ENCODE measurements at places on chromosomes 16 and 17.

- no peak for DNase-seq
Measured at GRCh38 chr17:51188271-51188833, 22.1 kb downstream of the NME2 start.

- DNase-seq = no peak
Measured at GRCh38 chr17:35895636-35896587, 15.8 kb upstream of the CCL5 start.

DNA sequence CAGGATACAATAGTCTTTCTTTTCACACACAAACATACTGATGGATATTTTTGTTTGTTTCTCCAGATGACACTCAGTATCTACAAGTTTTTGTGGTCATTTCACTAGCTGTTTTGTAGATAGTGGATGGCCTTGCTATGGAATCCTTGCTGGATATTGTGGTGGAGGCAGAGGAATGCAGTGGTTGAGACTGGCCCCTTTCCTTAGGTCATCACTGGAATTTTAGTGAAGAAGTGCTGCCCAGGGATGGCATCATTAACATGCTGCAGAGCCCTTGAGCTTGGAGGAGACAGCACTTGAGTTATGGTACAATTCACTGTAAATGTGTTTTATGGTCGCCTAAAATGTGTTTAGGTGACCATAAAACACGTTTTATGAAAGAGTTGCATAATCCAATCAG lies 455.9 kb upstream of the HSBP1 start:
- no peak for DNase-seq

DNA sequence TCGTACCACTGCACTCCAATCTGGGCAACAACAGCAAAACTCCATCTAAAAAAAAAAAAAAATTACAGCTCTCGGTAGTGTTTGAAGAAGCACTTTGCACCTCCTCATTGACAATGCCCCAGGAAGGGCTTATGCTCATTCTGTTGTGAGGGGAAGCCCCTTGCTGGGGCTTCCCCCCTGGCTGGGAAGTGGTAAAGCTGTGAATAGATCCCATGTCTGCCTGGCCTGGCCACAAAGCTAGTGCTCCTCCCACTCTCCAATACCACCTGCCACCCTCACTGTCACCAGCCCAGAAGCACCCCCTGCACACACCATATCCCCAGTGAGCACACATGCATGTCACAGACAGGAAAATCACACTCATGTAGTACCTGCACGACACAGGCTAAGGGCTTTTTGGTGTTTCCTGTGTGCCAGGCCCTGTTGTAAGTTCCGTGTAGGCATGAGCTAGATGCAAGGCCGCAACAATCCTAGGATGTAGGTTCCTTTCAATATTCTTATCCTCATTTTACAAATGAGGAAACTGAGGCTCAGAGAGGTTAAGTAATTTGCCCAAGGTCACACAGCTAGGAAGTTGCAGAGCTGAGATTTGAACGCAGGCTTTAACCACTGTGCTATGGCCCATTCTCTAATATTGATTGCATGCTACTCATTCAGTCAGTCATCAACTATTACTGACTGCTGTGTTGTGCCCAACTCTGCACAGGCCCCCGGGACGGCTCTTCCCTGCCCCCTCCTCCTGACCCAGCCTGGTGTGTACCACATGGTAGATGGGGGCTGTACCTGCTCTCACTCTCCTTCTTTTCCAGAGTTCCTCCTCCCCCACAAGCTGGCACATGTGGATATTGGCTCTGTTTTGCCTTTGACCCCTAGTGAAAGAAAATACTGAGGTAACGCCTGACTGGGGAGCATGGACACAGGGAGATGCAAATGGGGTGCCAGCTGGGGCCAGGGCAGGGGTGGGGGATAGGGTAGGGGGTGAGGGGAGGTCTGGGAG lies 11.9 kb upstream of the COL1A1 start:
- no peak for DNase-seq

GRCh38 chr17:56624309-56624708 lies 30.8 kb downstream of the NOG start:
- no peak for DNase-seq

DNA sequence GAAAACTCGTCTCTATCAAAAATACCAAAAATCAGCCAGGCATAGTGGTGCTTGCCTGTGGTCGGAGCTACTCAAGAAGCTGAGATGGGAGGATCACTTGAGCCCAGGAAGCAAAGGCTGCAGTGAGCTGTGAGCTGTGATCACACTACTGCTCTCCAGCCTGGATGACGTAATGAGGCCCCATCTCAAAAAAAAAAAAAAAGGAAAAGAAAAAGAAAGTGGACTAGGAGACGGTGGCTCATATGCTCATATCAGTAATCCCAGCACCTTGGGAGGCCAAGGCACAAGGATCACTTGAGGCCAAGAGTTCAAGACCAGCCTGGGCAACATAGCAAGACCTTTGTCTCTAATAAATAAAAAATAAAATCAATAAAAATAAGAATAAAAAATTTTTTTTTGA lies 8.8 kb upstream of the SUMO2 start:
- DNase-seq = no peak

- no peak for DNase-seq
Measured at GRCh38 chr17:3546521-3546920, 11.1 kb downstream of the TRPV3 start.

DNA sequence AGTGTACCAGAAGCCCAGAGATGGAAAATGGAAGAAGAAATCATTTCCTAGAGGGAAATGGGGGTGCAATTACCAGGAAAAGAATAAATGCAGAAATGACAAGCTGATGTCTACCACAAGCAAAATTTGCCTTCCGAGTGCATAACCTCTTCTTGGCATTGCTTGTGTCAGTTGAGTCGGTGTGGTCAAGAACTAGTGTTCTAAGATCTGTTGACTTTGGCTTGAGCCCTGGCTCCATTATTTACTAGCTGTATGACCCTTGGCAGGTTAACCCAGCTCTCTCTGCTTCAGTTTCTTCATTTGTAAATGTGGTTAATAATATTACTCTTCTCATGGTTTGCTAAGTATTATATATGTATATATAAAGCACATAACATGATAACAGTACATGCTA lies 273.0 kb upstream of the IRX5 start:
- no peak for DNase-seq

- DNase-seq = no peak
Measured at GRCh38 chr17:67686241-67686640, 31.5 kb upstream of the NOL11 start.

- no peak for DNase-seq
Measured at GRCh38 chr17:76909971-76910760, 42.0 kb downstream of the MGAT5B start.

DNA sequence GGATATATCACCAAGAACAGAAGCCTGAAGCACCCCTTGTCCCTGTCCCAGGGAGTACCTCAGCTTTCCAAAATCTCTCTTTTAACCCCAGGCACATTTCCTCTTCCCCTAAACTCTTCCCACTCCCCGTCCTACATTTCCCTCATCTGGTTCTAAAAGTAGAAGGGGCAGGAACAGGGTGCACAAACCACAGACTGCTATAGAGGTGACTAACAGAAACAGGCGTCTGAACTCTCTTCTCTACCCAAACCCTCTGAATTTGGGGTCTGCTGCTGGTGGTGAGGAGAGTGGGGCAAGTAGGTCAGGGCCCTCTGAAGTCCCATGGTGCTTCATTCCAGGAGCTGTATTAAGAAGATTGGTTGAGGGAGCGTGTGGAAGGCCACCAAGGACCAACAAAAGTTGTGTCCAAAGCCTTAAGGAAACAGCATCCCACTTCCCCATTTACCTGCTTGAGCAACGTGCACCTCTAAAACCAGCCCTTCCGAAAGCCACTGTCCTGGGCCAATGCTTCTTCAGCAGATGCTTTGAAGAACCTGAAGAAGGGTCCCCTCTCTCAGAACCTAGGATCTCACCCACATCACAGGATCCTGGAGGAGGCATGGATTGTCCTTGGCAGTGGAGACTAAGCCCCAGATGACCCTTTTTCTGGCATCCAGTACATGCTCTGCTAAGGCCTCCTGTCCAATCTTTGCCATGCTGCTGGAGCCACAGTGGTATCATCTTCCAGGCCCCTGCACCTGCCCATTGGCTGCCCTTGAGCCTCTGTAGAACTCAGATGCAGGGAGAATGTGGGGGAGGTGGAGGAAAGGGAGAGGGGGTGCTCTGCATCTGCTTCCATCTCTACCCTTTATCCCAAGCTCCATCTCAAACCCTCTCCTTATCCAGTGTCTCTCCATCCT lies 5.7 kb upstream of the NR1D1 start:
- no peak for DNase-seq

DNA sequence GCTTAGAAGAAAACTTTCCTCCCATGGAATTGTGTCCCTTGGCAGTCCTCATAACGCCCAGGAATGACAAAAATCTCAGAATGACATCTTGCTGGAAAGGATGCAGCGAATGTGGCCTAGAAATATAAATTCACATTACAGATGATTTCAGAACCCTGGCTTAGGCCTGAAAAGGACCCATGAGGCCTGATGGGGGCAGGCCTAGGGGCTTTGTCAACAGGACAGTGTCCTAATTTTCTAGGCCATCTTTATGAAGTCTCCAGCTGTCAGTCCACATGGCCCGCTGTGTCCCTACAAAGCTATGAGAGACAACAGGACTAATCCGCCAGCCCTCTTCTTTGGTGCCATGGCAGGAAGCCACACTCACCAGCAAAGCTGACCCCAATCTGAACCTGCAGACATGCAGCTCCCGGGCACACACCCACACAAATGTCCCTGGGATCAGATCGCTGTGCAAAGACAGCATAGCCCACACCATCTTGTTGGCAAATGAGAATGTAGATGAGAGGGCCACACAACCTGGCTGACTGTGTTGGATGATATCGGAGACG lies 40.4 kb upstream of the DNAH17 start:
- DNase-seq = no peak

- no peak for DNase-seq
Measured at GRCh38 chr17:58527306-58527705, 12.9 kb upstream of the MTMR4 start.

GRCh38 chr17:45857977-45858708 lies 13.5 kb downstream of the SPPL2C start:
- DNase-seq = no peak

- DNase-seq = no peak
Measured at GRCh38 chr17:63679214-63679613, 20.7 kb downstream of the LIMD2 start.

DNA sequence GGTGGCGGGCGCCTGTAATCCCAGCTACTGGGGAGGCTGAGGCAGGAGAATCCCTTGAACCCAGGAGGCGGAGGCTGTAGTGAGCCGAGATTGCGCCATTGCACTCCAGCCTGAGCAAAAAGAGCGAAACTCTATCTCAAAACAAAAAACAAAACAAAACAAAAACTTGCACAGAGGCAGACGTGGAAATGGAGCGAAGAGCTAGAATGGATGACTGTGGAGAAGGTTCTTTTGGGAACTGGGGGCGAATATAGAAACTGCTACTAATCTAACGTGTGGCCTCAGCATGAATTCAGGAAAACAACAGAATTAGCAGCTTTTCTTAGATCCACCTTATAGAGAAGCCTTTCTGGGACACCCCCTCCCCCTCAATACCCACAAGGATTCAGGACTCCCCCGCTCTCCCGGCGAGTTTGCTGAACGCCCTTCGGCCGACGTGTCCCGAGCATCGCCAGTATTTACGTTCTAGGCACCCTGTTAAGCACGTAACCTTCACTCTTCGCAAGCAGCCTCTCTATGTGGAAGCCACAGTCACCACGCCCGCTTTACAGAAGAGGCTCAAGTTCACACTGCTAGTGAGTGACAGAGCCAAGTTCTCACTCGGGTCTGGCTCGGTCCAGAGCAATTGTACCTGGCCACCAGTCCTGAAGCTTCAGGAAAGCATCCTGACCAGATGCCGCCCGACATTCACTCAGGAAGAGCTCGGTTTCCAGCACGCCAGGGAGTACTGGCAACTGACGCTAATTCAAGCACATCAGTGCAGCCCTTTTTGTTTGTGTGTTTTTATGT lies 13.3 kb upstream of the ABR start:
- no peak for DNase-seq

- no peak for DNase-seq
Measured at GRCh38 chr17:80645706-80646325, 101.2 kb downstream of the RPTOR start.

All from NCI-H446 treated with DMSO at 0.1 percent for 48 hours (cell line).